ENCODE measurements at places on chromosomes 7 and 10. TPM values are rescaled to one million over a fixed set of nuclear protein-coding genes. Genes with fewer than 3 reads are reported as not detected.
A peak's percentile ranks its signal among the peaks of the same experiment; 100 is the strongest.

DNA sequence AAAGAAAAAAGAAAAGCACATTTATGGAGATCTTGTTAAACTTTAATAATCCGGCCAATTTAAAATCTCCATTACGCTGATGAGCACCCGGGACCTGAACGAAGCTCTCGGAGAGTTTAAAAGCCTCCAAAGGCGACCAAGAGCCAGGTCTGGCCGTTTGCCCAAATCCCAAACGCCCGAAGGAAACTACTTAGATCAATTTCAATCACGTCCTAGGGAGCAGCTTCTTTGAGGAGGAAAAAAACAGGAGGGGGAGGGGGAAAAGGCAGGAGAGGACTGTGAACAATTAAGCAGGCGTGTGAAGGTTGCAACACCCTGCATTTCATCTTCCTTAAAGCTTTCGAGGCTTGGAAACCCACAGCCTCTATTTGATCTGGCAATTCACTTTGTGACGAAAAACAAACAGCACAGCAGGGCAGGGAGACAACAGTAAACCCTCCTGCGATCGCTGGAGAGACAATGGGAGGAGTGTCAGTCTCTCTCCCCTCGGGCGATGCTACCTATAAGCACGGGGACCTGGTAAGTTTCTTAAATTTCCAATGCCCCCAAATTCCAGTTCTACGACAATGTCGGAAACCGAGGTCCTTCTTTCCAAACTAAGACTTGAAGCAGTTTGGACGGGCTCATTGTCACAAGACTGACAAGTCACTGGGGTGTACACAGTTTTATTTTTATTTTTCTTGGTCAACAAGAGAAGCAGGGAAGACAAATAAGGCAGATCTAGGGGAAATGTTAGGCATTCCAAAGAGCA, 1.2 kb downstream of the KLF6 start:
- H3K27ac ChIP-seq, result peak overlapping the region; percentile 100
- peak; percentile 78 for DNase-seq
- peak overlapping the region; percentile 97 for H3K4me3 ChIP-seq
- H3K4me1 ChIP-seq, result peaks cover 29% of the 10 kb centered on the region
- peaks cover 34% of the 10 kb centered on the region for H3K36me3 ChIP-seq

- peaks cover 8% of the 10 kb centered on the region for H3K36me3 ChIP-seq
- H3K27me3 ChIP-seq, result no peaks in the 10 kb centered on the region
- H3K4me1 ChIP-seq, result peaks cover 11% of the 10 kb centered on the region
- peak within 1 kb of the TSS; percentile 92 for H3K27ac ChIP-seq
- peak; percentile 79 for DNase-seq
Measured at GRCh38 chr10:70132098-70133029, at the start of gene AIFM2. Gene AIFM2, minus strand, starts transcription at chr10:70132825. Its CDS starts 8,741 bp downstream, at chr10:70124084.

DNA sequence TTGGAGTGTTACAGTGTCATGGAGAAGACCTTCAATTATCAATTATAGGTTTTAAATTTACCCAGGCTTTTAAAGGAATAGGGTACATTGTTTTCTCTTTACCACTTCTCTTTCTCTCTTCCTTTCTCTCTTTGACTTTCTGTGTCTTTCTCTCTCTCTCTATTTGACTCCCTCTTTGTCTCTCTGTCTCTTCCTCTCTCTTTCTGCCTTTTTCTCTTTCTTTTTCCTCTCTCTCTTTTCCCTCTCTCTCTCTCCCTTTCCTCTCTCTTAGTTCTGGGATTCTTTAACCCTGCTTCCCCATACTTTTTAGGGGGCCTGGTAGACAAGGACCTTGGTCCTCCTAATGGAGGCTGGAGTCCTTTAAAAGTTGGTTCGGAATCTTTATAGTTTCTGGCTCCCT, 15.9 kb upstream of the GHITM start:
- no peak for DNase-seq
- H3K27ac ChIP-seq, result no peak overlapping the region
- H3K4me1 ChIP-seq, result no peaks in the 10 kb centered on the region
- H3K36me3 ChIP-seq, result no peaks in the 10 kb centered on the region
- no peaks in the 10 kb centered on the region for H3K27me3 ChIP-seq

GRCh38 chr7:15446722-15447121, 115.1 kb downstream of the AGMO start:
- no peak overlapping the region for H3K27ac ChIP-seq
- H3K27me3 ChIP-seq, result no peaks in the 10 kb centered on the region
- no peaks in the 10 kb centered on the region for H3K4me1 ChIP-seq
- no peak overlapping the region for H3K4me3 ChIP-seq

- H3K4me1 ChIP-seq, result no peaks in the 10 kb centered on the region
- H3K27ac ChIP-seq, result no peak overlapping the region
- H3K36me3 ChIP-seq, result no peaks in the 10 kb centered on the region
- H3K27me3 ChIP-seq, result no peaks in the 10 kb centered on the region
Measured at GRCh38 chr7:99984593-99984992, 8.8 kb upstream of the AZGP1 start.

DNA sequence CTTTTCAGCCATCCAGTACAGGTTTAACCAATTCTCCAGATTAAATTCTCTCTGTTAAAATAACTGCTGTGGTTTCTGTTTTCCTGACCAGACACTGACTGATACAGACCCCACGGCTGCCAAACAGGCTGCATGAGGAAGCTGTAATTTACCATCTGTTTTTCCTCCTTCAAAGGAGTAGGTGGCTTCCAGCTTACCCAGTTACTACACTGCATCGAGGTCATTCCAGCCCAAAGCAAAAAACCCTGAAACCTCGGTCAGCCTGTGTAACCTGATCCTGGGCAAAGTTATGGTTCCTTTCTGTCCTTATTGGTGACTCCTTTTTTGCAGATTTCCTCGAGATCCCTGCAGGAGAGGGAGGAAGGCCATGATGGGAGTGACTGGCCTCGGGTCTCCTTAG, 27.9 kb upstream of the LOXL4 start:
- no peaks in the 10 kb centered on the region for H3K36me3 ChIP-seq
- DNase-seq, result no peak
- no peaks in the 10 kb centered on the region for H3K27me3 ChIP-seq
- no peak overlapping the region for H3K27ac ChIP-seq
- peaks cover 14% of the 10 kb centered on the region for H3K4me1 ChIP-seq
- no peak overlapping the region for H3K4me3 ChIP-seq

GRCh38 chr10:125004571-125005311, 62.8 kb downstream of the ZRANB1 start:
- H3K27ac ChIP-seq, result no peak overlapping the region
- peaks cover 58% of the 10 kb centered on the region for H3K4me1 ChIP-seq
- no peak overlapping the region for H3K4me3 ChIP-seq

Gene AGR3
- not detected for total RNA-seq

DNA sequence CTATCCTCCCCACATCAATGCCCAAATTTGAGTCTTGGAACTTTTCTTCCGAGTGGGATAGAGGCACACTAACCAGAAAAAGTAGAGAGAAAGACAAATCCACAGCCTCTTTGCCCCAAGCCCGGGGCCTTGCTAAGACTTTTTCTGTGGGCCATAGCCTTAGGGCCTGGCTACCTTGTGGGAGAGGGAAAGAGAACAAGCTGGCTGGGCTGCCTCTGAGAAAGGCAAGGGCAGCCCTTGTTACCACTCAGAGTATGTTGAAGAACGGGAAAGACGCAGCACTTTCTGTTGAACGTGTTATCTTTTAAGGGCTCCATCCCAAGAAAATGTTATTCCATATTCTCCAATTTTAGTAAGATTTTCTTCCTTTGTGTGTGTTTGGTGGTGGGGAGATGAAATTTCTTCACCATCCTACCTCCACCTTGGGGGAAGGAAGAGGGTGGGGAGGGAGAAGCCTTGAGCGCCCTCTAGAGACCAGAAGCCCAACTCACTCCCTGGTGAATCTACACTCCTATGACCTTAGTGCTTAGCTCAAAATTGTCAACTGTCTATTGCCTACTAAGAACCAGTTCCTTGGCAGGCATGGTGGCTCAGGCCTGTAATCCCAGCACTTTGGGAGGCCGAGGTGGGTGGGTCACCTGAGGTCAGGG, 3.9 kb upstream of the NRF1 start:
- peaks cover 14% of the 10 kb centered on the region for H3K36me3 ChIP-seq
- DNase-seq, result no peak
- H3K27ac ChIP-seq, result no peak overlapping the region
- no peaks in the 10 kb centered on the region for H3K27me3 ChIP-seq
- no peak overlapping the region for H3K4me3 ChIP-seq
- H3K4me1 ChIP-seq, result peaks cover 14% of the 10 kb centered on the region

GRCh38 chr10:18229826-18230225, 89.6 kb downstream of the CACNB2 start:
- H3K4me3 ChIP-seq, result no peak overlapping the region
- H3K4me1 ChIP-seq, result no peaks in the 10 kb centered on the region
- no peaks in the 10 kb centered on the region for H3K27me3 ChIP-seq

- H3K4me3 ChIP-seq, result no peak overlapping the region
- H3K4me1 ChIP-seq, result peaks cover 44% of the 10 kb centered on the region
- peak; percentile 5 for DNase-seq
- H3K36me3 ChIP-seq, result no peaks in the 10 kb centered on the region
Measured at GRCh38 chr10:71251319-71251718, 38.9 kb downstream of the UNC5B start.

GRCh38 chr7:128427289-128427891, 17.6 kb upstream of the IMPDH1 start:
- no peaks in the 10 kb centered on the region for H3K27me3 ChIP-seq
- no peaks in the 10 kb centered on the region for H3K36me3 ChIP-seq

- no peaks in the 10 kb centered on the region for H3K27me3 ChIP-seq
- no peak overlapping the region for H3K27ac ChIP-seq
- peaks cover 20% of the 10 kb centered on the region for H3K36me3 ChIP-seq
- no peak overlapping the region for H3K4me3 ChIP-seq
- peaks cover 6% of the 10 kb centered on the region for H3K4me1 ChIP-seq
- no peak for DNase-seq
Measured at GRCh38 chr10:102876747-102877153, 7.5 kb downstream of the AS3MT start.

- H3K36me3 ChIP-seq, result no peaks in the 10 kb centered on the region
- H3K4me1 ChIP-seq, result no peaks in the 10 kb centered on the region
- no peak overlapping the region for H3K27ac ChIP-seq
- no peaks in the 10 kb centered on the region for H3K27me3 ChIP-seq
- no peak for DNase-seq
Measured at GRCh38 chr7:89966067-89966664, 188.1 kb upstream of the STEAP1 start.

Data from heart left ventricle (tissue), 16 donors.